ENCODE measurements at places on chromosomes 2 and 18. TPM values are rescaled to one million over a fixed set of nuclear protein-coding genes. Genes with fewer than 3 reads are reported as not detected.
A peak's percentile ranks its signal among the peaks of the same experiment; 100 is the strongest.

MYO3B gene
- not detected for total RNA-seq

GRCh38 chr2:30706534-30707303 is 100.5 kb downstream of the CAPN13 start:
- no peaks in the 10 kb centered on the region for H3K36me3 ChIP-seq
- DNase-seq, result no peak
- no peak overlapping the region for H3K27ac ChIP-seq
- no peak overlapping the region for H3K4me3 ChIP-seq

- no peaks in the 10 kb centered on the region for H3K27me3 ChIP-seq
- H3K27ac ChIP-seq, result no peak overlapping the region
- H3K4me1 ChIP-seq, result no peaks in the 10 kb centered on the region
- no peak overlapping the region for H3K4me3 ChIP-seq
These were observed 309.8 kb upstream of the SETBP1 start for GRCh38 chr18:44370861-44371260.

DNMT3A gene
- 24.3 TPM for total RNA-seq

BCL2L11 gene
- total RNA-seq, result 17.4 TPM

SERPINB5 gene
- total RNA-seq, result 0.63 TPM

- DNase-seq, result no peak
- H3K27me3 ChIP-seq, result no peaks in the 10 kb centered on the region
- H3K4me1 ChIP-seq, result no peaks in the 10 kb centered on the region
- H3K27ac ChIP-seq, result no peak overlapping the region
- H3K4me3 ChIP-seq, result no peak overlapping the region
- no peaks in the 10 kb centered on the region for H3K36me3 ChIP-seq
These were observed 124.3 kb downstream of the DHRS9 start for GRCh38 chr2:169193618-169194017.

- H3K36me3 ChIP-seq, result no peaks in the 10 kb centered on the region
- no peak for DNase-seq
- H3K27me3 ChIP-seq, result no peaks in the 10 kb centered on the region
- no peak overlapping the region for H3K4me3 ChIP-seq
- no peaks in the 10 kb centered on the region for H3K4me1 ChIP-seq
These were observed 57.5 kb upstream of the GREB1L start for GRCh38 chr18:21184396-21184996.

FBXO15 gene
- total RNA-seq, result not detected

DNA sequence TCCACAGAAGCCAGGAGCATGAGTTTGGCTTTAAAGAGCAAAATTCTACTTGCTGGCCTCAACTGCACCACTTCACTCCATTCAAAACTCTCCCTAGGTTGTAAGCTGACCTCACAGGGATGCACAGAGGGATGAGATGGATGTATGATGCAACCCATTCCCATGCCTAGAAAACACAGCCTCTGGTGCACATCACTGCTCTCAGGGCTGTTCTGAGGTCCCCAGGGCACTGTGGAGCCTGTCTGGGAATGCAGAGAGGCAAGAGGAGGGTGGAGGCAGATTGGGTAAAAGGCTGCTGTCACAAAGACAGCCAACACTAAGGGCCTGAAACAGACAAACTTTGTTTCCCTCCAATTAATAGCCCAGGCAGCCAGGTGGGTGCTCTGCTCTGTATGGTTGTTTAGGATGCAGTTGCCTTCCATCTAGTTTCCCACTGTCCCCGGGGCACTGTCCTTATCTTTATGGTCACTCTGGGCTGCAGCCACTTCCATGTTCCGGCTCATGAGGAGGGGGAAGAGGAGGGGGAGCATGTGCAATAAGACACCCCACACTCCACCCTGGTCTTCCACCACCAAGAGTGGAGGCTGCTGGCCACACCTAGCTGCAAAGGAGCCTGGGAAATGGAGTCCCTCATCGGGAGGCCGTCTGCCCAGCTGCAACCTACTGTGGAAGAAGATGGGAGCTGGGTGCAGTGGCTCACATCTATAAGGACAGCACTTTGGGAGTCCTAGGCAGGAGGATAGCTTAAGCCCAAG is 7.0 kb downstream of the GPR45 start:
- no peak overlapping the region for H3K4me3 ChIP-seq
- no peaks in the 10 kb centered on the region for H3K36me3 ChIP-seq
- no peaks in the 10 kb centered on the region for H3K27me3 ChIP-seq
- no peaks in the 10 kb centered on the region for H3K4me1 ChIP-seq
- no peak overlapping the region for H3K27ac ChIP-seq

SCYGR8 gene
- total RNA-seq, result not detected

FEV gene
- total RNA-seq, result not detected

STEAP3 gene
- total RNA-seq, result 17.9 TPM

DNA sequence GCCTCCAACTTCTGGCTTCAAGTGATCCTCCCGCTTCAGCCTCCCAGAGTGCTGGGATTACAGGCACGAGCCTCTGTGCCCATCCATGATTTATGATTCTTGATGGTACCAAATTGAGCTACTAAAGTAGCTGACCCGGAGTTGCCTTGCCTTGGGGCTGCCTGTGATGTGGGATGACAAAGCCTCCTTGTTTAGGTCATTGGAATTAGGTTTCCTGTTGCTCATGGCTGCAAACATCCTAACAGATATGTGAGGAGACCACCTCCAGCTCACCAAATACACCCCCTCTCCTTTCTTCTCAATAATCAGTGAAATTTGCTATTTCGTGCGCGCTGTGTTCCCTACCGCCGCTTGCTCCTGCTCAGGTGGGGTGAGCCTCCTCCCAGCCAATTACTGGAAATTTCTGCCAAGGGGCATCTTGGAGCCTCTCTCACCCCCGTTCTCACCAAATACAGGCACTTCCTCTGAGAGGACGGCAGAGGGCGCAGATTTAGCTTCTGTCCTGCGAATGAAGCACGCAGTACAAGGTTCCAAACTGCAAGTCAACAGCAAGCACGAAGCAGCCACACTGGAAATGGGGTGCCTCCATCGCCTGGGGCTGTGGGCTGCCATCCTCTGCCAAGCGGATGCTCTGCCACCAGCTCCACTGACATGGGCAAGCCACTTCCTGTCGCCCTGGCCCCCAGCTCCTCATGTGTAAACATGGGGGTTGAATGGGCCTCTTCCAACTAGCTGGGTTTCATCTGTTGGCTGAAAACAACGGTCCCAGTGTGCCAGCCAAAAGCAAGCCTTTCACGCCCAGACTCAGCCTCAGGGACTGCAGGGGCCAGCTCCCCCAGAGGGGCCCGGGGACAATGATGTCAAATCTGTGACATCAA is 71.7 kb downstream of the NCAPH start:
- no peaks in the 10 kb centered on the region for H3K27me3 ChIP-seq
- H3K36me3 ChIP-seq, result no peaks in the 10 kb centered on the region
- H3K4me3 ChIP-seq, result no peak overlapping the region
- no peak for DNase-seq

RUFY4 gene
- not detected for total RNA-seq

DNA sequence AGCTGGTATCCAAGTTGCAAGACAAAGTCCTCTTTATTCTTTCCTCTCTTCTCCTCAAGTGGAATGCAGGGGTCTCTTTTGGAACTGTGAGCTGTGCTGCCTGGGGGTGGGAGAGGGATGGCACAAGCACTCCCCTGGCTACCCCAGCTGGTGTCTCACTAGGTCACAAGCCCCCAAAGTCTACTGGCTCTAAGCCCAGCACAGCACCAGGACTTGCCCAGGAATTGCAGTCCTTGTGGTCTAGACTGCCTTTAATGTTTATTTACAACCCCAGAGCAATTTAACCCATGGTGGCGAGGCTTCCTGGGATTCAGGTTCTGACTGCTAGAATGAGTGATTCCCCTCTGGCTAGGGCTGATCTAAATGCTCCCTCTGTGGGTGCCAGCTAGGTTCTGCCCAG is 199.0 kb upstream of the STK17B start:
- peaks cover 19% of the 10 kb centered on the region for H3K4me1 ChIP-seq
- no peak overlapping the region for H3K27ac ChIP-seq
- H3K4me3 ChIP-seq, result no peak overlapping the region
- no peaks in the 10 kb centered on the region for H3K36me3 ChIP-seq
- no peaks in the 10 kb centered on the region for H3K27me3 ChIP-seq

GRCh38 chr2:106827158-106827557 is 58.8 kb downstream of the ST6GAL2 start:
- no peaks in the 10 kb centered on the region for H3K27me3 ChIP-seq
- H3K4me1 ChIP-seq, result peaks cover 9% of the 10 kb centered on the region
- DNase-seq, result no peak
- H3K4me3 ChIP-seq, result no peak overlapping the region
- peak overlapping the region; percentile 56 for H3K27ac ChIP-seq
- H3K36me3 ChIP-seq, result peaks cover 50% of the 10 kb centered on the region

C2orf15 gene
- total RNA-seq, result not detected

TMEM182 gene
- total RNA-seq, result 2.5 TPM

DNA sequence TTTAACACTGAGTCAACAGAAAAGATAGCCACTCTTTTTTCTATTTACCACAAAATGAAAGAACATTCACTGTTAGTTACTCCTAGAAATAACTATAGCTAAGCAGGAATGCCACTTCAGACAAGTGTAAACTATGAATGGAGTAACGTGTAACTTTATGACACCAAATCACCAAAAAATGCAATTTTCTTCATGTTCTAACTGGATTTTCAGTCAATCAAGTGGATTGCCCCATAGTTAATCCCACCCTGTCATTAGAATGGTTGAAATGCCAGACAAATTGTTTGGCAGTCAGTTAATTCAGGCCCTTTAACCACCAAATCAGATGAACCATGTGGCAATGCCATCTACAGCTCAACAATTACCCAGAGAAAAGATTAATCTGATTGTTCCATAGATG is 9.9 kb downstream of the EPHA4 start:
- H3K27me3 ChIP-seq, result no peaks in the 10 kb centered on the region
- no peak overlapping the region for H3K4me3 ChIP-seq
- H3K4me1 ChIP-seq, result peaks cover 13% of the 10 kb centered on the region

DNA sequence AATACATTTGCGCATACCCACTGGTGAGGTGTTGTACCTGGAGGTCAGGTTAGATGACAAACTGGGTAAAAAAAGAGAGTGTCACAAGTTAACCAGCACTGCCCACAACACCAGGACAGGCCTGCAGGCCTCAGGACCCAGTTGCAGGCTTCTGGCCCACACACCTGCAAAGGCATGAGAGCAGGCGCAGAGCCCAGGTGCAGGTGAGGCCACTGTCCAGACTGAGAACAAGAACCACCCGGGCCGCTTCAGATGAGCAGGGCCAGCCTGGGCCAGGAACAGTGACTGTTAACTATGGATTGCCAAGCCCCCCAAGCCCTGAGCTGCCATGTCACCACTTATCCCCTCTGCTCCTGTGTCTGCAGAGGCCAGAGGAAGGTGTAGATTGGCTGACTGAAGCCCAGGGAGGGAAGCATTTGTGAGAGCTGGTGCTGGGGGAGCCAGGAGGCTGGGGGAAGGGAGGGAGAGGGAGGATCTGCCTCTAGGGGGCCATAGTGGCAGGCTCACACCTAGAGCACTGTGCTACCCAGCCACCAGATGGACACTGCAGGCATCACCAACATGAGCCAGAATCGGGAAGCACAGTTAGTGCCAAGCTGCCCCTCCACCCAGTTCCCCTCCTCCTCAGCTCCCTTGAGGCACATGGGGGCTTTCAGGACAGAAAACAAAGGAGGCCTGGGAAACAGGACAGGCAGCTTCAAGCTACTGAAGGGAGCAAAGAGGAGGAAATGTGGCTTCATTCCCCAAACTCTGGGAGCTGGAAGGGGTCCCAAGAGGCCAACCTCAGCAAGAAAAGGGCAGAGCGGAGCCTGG is 35.4 kb downstream of the SFXN5 start:
- no peaks in the 10 kb centered on the region for H3K27me3 ChIP-seq
- H3K27ac ChIP-seq, result no peak overlapping the region
- DNase-seq, result no peak
- no peaks in the 10 kb centered on the region for H3K36me3 ChIP-seq

DNA sequence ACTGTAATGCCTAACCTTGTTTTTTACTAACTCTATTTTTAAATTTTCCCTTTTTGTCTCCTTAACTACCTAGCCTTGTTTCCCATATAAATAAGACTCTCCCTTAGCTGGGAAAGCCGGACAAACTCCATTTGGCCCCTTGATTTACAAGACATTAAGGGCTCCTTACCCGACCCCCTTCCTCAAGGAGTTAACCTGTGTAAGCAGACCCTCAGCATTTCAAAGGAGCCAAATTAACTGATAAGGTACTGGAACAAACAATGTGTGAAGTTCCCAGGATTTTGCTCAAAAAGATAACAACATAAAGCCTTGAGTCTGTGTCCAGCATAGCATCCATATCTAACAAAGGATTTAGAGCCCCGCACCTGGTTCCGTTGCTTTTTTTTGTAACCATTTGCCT is 59.6 kb upstream of the C2orf15 start:
- no peak for DNase-seq
- H3K4me3 ChIP-seq, result no peak overlapping the region
- H3K27me3 ChIP-seq, result no peaks in the 10 kb centered on the region
- no peaks in the 10 kb centered on the region for H3K36me3 ChIP-seq
- H3K4me1 ChIP-seq, result no peaks in the 10 kb centered on the region

GRCh38 chr18:5413447-5413846 is 117.9 kb upstream of the ZBTB14 start:
- H3K27ac ChIP-seq, result no peak overlapping the region
- DNase-seq, result no peak
- no peaks in the 10 kb centered on the region for H3K36me3 ChIP-seq
- no peak overlapping the region for H3K4me3 ChIP-seq

- no peaks in the 10 kb centered on the region for H3K4me1 ChIP-seq
- no peaks in the 10 kb centered on the region for H3K27me3 ChIP-seq
- H3K27ac ChIP-seq, result no peak overlapping the region
- H3K36me3 ChIP-seq, result no peaks in the 10 kb centered on the region
- H3K4me3 ChIP-seq, result no peak overlapping the region
These were observed 30.4 kb downstream of the CYTIP start for GRCh38 chr2:157413326-157414035.

REEP1 gene
- 20.9 TPM for total RNA-seq

SANBR gene
- total RNA-seq, result 14.2 TPM

GRCh38 chr18:42520138-42520537 is 565.1 kb downstream of the PIK3C3 start:
- H3K27me3 ChIP-seq, result no peaks in the 10 kb centered on the region
- no peak for DNase-seq
- H3K4me3 ChIP-seq, result no peak overlapping the region
- H3K4me1 ChIP-seq, result no peaks in the 10 kb centered on the region

GRCh38 chr2:179927041-179927440 is 65.6 kb upstream of the ZNF385B start:
- H3K36me3 ChIP-seq, result no peaks in the 10 kb centered on the region
- H3K27me3 ChIP-seq, result no peaks in the 10 kb centered on the region
- no peak overlapping the region for H3K27ac ChIP-seq

DNA sequence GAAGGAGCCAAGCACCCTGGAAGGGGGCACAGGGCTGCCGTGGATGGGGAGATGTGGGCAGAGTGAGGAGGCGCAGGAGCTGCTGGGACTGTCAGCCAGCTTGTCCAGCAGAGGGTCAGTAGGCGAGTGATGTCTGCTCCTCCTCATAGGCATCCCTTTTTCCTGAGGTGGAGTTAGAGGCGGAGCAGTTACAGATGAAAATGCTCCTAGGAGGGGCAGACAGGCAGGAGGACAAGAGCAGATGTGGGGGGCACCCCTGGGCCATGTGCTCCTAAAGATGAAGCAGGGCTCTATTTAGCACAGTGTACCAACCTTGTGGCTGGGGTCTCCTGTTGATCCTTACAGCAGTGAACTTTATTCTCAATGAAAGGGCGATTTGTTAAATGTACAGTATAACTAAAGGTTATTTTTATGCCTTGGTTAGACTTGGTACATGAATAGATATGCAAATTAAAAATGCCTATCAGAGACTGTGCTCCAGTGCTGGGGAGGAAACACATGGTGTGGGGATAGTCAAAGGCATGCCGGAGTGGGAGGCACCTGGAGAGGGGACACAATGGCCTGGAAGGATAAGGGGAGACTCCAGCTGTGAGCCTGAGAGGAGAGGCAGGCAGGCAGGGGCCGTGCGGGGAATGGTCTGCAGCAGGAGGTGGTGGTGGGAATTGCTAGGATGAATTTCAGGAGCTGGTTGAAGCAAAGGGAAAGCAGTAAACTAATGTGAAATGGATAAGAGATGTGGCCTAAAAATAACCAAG is 175.3 kb downstream of the CLIP4 start:
- no peak overlapping the region for H3K4me3 ChIP-seq
- H3K36me3 ChIP-seq, result no peaks in the 10 kb centered on the region
- no peak overlapping the region for H3K27ac ChIP-seq
- H3K27me3 ChIP-seq, result no peaks in the 10 kb centered on the region

FNDC4 gene
- 37.1 TPM for total RNA-seq

Measured in thoracic aorta (tissue), 2 donors.